Fibroblast of the aortic adventitia (primary cell): ENCODE measurements at places on chromosomes 12 and 14. TPM values are rescaled to one million over a fixed set of nuclear protein-coding genes. Genes with fewer than 3 reads are reported as not detected.

DNA sequence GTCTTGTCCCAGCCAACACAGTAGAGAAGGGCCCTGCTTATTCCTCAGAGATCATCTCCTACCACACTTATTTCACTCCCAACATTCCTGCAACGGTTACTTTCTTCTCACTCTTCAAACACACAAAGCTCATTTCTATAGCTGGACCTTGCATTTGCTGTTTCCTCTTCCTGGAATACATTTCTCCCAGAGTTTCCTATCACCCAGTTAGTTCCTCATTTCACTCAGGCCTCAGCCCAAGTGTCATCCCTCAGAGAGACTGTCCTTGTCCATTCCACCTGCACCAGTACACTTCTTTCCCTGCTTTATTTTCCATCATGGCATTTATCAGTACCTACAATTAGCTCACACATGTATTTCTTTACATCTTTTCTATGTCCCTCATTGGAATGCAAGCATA, 14.7 kb upstream of the STK38L start:
- DNase-seq, result no peak

DNA sequence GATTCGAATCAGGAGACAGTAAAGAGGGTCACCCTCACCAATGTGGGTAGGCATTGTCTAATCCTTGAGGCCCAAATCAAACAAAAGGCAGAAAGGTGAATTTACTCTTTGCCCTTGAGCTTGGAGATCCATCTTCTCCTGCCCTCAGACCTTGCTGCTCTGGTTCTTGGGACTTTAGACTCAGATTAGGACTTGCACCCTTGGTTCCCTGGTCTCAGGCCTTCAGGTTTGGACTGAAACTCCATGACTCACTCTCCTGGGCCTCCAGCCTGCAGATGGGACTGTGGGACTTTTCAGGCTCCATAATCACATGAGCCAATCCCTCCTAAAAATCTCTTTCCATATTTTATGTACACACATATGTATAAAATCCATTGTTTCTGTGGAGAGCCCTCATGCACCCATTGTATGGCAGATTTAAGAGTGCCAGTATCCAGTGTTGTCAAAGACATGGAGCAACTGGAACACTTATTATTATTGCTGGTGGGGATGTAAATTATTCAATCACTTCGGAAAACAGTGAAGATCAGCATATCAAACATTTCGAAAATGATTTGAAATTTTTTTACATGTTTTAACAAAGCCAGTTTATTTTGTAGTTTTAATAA, 48.7 kb downstream of the EID3 start:
- peak; percentile 76 for DNase-seq

Gene L2HGDH
- total RNA-seq, result 0.98 and 3.3 TPM in 2 replicates

Gene CNTN1
- 0.27 and 0.33 TPM in 2 replicates for total RNA-seq

DNA sequence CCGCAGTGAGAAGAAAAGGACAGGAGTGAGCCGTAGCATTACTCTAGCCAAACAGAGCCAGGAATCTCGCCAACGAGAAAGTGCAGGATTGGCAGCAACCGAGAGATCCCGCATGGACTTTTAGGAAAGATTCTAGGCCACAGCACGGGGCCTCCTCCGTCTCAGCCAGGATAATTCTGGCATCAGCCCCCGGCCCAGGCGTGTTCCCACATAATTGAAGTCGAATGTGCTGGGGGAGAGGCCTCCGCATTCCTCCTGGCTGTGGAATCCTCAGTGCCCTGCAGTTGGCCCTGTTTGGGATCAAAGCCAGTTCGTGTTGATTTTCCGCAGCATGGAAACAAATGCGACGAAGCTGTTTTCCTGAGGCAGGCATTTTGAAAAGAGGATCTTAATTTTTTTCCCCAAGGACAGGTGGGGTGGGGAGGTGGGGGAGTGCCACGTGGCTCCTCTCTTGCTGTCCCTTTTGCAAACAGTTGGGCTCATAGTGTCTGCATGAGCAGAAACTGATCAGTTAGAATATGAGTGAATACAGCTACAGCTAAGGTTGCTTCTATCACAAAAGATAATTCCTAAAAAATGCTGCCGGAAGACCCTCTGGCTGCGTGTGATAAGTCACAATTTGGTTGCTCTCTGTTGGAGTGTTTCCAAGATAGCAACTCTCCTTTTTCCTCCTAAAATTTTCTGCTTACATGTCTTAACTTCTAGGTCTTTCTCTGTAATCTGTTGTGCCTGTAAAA, 37.3 kb upstream of the ATXN2 start:
- DNase-seq, result peak; percentile 87
